Effector memory CD4-positive, alpha-beta T cell (primary cell): ENCODE measurements at places on chromosomes 6 and 20.
A peak's percentile ranks its signal among the peaks of the same experiment; 100 is the strongest.

- no peak for DNase-seq
Observed at GRCh38 chr20:9344083-9344920, 170.1 kb upstream of the LAMP5 start.

DNA sequence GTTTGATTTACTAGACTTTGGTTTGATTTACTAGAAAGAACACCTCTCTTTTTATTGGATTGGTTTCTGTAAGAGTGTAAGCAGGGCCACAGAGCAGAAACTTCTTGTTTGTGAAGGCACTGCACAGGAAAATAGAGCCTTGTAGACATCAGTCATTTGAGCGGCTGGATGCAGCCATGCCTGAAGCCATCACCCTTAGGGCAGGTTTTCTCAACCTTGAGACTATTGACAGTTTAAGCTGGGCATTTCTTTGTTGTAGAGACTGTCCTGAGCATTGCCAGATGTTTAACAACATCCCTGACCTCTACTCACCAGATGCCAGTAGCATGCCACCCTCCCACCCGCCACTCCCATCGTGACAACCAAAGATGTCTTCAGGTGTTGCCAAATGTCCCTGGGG, 130.2 kb upstream of the SULF2 start:
- no peak for DNase-seq

DNA sequence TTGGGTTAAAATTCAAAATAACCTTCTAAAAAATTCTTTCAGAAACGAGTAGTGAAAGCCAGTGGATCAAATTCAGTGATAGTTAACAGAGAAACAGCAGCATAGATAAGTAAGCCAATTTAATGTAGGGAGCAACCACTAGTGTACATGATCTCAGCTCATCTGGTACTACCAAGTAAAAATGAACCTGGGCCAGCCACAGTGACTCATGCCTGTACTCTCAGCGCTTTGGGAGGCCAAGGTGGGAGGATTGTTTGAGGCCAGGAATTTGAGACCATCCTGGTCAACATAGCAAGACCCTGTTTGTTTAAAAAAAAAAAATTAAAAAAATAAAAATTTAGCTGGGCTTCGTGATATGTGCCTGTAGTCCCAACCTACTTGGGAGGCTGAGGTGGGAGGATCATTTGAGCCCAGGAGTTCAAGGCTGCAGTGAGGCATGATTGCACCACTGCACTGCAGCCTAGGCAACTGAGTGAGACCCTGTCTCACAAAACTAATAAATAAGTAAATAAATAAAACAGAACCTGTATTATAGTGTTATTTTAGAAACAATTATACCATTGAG, 32.4 kb downstream of the CBFA2T2 start:
- DNase-seq = no peak

- peak; percentile 4 for DNase-seq
Observed at GRCh38 chr20:21557241-21558020, 43.6 kb upstream of the NKX2-2 start.

DNA sequence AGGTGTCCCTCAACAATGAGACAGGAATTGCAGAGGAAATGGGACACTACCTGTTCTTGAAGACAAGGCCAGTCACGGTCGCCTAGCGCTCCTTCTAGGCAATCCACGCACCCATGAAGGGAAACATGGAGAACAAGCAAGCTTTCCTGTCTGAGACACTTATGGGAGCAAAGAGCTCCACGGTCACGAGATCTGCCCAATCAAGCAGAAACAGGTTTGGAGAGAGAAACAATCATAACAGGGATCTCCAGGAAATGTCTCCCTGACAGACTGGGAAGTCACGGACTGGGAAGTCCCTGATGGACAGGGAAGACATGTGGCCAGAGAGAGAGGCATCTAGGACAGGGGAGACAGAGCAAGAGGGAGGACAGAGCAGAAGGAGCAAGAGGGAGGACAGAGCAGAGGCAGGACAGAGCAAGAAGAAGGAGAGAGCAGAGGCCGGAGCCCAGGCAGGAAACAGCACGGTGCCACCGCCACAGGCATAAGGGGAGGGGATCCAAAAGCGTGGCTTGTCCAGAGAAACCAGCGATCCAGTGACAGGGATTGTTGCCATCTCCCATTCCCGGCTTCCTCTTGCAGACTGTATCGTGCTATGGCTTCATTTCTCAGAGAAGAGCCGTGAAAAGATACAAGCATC, 167.8 kb upstream of the ZNF337 start:
- no peak for DNase-seq

DNA sequence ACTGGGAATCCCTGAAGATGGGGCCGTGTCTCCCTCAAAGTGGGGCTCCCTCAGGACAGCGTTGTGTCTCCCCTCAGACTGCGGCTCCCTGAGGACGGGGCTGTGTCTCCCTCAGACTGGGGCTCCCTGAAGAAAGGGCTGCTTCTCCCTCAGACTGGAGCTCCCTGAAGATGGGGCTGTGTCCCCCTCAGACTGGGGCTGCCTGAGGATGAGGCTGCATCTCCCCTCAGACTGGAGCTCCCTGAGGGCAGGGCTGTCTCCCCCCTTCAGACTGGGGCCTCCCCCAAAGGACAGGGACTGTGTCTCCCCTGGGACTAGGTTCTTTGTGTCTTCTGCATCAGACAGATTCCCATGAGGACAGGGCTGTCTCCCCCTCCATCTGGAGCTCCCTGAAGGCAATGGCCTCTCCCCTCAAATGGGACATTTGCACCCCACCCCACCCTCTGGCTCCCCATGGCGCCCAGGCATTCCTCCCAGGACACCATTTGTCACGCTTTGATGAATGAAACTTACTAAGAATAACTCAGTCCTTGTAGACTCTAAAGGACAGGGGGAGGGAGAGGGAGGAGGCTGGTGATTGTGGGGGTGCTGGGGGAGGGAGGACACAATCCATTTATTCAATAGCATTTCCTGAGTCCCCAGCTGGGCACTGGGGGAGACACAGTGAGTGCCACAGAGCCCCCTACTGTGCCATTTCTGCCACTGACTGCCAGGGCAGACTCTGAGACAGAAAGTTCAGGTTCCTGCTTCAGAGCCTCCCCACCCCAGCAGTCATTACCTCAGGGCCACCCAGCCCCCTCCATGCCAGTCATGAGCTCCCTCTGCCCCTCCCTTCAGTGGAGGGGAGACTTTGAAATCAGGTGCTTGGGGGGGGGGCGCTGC, 122.4 kb downstream of the MRPL14 start:
- DNase-seq = no peak

- DNase-seq = no peak
Observed at GRCh38 chr6:105920071-105920470, 166.1 kb upstream of the PRDM1 start.
